Type B pancreatic cell (in vitro differentiated cells): ENCODE measurements at places on chromosomes 6 and 20.

GRCh38 chr6:41713159-41713649 is 22.2 kb downstream of the TFEB start:
- DNase-seq: no peak

DNA sequence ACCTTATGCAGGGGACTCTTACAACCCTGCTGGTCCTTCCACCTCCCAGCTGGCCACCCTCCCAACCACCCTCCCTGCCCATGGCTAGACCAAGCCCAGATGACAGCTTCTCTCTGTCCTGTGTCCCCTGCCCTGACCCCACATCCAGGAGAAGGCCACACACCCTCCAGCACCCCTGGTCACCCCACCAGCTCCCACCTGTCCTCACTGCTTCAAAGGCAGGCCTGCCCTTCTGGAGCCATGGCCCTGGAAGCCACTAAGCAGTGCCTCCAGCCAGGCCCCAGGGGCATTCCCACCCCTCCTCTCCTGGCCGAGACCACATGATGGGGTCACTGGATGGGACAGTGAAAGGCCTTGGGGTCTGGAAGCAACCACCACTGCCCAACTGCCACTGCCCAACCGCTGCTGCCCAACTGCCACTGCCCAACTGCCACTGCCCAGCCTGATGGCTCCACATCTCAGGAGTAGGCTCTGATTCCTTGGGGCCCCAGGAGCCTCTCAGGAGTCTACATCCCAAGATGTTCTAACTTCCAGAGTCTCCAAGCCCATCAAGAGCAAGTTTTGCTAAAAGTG is 30.5 kb downstream of the UBD start:
- DNase-seq: no peak

- DNase-seq: no peak
These were observed 14.6 kb upstream of the CST3 start for GRCh38 chr20:23652371-23652770.

GRCh38 chr6:132167929-132168892 is 217.0 kb upstream of the CCN2 start:
- DNase-seq: no peak

GRCh38 chr20:35653893-35654292 is 10.8 kb downstream of the CPNE1 start:
- DNase-seq: no peak

- no peak for DNase-seq
These were observed 59.6 kb downstream of the JARID2 start for GRCh38 chr6:15305496-15305895.

- no peak for DNase-seq
These were observed 45.2 kb upstream of the TFAP2A start for GRCh38 chr6:10460096-10460495.

DNA sequence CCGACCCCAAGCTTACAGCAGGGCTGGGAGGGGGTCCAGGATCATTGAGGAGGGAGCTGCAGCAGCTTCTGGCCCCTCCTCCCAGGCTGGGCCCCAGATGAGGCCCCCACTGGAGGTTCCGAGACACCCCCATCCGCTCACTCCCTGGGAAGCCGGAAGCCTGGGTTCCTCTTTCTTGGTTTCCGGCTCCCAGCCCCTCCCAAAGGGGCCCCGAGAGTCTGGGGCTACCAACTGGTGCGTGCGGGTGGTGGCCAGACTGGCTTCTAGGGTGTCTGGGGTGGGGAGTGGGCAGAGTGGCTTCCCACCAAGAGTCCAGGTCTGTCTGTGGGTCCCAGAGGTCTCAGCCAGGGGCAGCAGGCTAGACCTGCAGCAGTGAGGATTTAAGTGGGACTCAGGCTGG is 2.2 kb downstream of the RGS19 start:
- no peak for DNase-seq

- DNase-seq: no peak
These were observed 286.2 kb downstream of the DHX35 start for GRCh38 chr20:39248171-39248861.

DNA sequence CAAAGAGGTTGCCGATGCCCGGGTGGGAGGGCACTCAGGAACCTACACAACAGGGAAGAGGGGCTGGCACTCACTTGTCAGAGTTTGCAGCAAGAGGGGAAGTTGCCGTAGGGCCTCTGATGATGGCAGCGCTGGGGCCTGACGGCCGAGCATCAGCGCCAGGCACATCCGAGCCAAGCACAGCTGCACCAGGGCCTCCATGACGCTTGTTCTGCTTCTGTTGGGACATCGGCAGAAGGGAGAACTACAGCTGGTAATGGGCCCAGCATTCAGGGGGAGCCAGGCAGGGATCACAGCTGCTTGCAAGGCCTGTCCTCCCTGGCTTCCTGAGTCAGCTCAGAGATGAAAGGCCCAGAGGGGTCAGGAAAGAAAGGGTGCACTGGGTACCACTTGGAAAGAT is 367.7 kb downstream of the CDH4 start:
- no peak for DNase-seq

GRCh38 chr6:114419175-114419574 is 76.4 kb upstream of the HS3ST5 start:
- DNase-seq: no peak

GRCh38 chr20:35741892-35742740 is at the start of gene RBM39:
Gene RBM39 (minus strand): TSS chr20:35742260. CDS start chr20:35740874, 1,386 bp downstream.
- peak; percentile 99 for DNase-seq

- DNase-seq: no peak
These were observed 41.7 kb upstream of the PRELID3B start for GRCh38 chr20:59084041-59084850.

DNA sequence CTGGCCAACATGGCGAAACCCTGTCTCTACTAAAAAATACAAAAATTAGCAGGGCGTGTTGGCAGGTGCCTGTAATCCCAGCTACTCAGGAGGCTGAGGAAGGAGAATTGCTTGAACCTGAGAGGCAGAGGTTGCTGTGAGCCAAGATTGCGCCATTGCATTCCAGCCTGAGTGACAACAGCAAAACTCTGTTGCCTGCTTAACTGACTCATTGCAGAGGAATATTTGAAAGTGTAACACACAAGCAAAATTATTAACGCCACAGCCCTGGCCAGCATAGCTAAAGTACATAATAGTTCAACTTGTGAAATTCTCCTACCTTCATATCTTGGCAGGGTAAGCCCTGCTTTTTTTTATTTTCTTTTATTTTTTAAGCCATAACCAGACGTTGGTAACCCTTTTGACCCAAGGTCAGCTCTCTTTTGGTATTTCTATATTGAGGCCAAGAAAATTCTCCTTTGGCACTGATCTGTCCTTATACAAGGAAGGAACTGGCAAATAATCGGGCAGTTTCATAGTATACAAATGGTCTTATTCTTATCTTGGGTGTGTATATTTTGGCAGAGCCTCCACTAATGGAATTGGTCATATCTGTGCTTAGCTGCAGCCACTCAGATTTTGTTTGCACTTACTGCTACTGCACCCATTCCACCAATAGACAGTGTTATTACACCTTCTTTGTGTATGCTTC is 4.0 kb upstream of the ADGRF5 start:
- no peak for DNase-seq

DNA sequence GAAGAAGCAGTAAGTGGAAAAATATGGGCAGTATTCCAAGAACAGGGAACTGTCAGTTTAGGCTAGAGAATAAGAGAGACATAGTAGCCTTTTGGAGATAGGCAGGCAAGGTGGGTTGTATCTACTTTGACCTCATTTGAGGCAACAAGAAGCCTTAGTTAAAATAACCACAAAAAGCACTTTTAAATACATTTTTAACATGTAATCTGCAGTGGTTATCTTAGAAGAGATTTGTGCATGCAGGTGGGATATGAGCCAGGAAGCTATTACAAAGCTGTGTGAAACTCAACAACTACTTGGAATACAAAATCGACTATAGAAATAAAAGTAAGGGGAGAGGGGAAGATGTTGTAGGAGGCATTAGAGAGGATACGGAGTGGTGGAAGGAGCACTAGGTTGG is 143.7 kb upstream of the MCHR2 start:
- DNase-seq: no peak

GRCh38 chr20:49216991-49217578 is 2.1 kb upstream of the DDX27 start:
- peak; percentile 92 for DNase-seq

DNA sequence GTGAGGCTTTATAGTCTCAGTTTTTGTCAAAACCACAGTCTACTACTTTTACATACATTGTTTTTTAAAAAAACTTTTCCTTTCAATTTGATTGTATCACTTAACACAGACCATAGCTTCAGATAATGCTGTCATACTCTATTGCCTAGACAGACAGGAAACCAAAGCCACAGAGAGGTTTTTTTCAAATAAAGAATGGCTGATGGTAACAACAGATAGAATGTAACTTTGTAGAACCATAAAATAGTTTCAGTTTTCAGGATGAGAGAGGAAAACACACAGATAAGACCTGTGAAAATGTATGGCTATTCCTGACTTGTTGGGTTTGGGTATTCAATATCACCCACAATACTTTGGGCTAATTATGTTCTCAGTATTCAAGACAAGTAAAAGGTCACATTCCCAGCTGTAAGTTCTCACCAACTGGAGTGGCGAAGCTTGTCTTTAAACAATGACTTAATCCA is 94.0 kb downstream of the ADGRG6 start:
- DNase-seq: no peak

GRCh38 chr6:25628471-25629197 is 23.4 kb upstream of the SCGN start:
- DNase-seq: no peak

- DNase-seq: no peak
These were observed 163.4 kb downstream of the UBE3D start for GRCh38 chr6:82902290-82902689.

GRCh38 chr6:11224252-11224965 is 8.1 kb downstream of the NEDD9 start:
- no peak for DNase-seq

DNA sequence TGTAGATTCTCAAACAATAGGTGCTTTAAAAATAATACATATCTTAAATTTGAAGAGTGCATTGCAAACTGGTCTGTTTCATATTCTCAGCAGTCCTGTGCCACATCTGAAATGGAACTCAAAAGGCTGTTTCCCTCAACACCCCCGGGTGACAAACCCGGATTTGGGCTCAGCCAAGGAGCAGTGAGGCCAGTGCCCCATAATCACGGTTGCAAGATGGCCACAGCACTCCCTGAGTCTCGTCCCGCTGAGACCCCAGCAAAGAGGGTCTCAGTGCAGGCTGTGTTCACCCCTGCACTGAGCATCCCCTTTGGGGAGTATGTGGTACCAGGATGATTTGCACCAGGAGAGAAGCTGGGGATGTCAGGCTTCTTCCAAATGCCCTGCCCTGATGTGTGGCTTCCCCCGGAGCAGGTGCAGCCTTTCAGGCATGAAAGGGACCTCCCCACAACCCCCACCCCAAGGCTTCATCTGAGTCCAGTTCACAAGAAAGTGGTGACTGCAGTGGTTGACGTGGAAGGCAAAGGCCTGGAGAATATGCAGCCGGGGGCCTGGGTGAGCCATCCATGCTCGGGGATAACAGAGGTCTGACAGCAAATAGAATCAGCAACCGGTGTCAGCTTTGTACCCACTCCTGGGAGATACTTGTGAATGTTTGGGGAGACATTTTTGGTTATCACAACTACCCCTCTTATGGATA is 202.9 kb downstream of the SYNDIG1 start:
- DNase-seq: no peak

DNA sequence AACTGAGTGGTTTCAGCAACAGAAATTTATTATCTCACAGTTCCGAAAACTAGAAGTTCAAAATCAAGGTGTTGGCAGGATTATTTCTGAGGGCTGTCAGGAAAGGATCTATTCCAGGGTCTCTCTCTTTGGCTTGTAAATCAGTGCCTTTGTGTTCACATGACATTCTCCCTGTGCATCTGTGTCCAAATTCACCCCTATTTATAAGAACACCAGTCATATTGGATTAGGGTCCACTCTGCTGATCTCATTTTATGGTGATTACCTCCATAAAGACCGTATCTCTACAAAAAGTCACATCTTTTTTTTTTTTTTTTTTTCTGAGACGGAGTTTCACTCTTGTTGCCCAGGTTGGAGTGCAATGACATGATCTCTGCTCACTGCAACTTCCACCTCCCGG is 68.6 kb upstream of the MARCKS start:
- no peak for DNase-seq

DNA sequence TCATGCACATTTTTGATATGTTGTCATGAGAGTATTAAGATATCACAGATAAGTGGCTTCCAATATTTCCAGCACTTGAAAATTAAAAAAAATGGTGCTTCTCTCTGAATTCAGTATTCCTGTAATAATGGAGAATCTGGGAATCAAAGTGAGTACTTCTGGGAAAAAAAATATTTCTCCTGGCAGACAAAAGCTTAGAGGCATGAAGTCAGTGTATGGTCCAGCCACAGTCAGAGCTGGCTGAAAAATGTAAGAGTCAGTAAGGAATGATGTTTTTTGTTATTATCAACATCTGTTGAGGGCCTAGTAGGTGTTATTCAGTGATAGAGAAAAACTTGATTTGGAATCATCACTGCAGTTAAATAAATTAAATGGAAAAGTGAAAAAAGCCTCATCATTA is 3.2 kb upstream of the RFPL4B start:
- DNase-seq: no peak

GRCh38 chr6:128676456-128676855 is 156.1 kb upstream of the PTPRK start:
- no peak for DNase-seq

DNA sequence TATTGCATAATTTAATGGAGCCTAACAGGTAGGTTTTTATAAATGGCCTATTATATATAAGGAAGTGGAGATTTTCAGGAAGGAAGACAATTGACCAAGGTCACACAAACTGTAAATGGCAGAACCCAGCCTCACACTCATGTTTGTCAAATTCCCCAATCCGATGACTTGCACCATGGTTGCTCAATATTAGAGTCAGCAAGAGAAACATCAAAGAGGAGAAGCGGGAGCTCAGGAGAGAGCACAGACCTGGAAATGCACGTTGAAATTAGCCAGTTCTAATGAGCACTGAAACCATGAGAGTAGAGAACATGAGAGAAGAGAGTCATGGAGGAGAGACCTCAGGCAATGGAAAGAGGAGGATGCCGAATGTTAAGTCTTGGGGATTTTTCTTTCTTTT is 13.5 kb upstream of the MLIP start:
- DNase-seq: no peak

GRCh38 chr6:79232696-79233462 is 1.6 kb downstream of the HMGN3 start:
- DNase-seq: no peak

DNA sequence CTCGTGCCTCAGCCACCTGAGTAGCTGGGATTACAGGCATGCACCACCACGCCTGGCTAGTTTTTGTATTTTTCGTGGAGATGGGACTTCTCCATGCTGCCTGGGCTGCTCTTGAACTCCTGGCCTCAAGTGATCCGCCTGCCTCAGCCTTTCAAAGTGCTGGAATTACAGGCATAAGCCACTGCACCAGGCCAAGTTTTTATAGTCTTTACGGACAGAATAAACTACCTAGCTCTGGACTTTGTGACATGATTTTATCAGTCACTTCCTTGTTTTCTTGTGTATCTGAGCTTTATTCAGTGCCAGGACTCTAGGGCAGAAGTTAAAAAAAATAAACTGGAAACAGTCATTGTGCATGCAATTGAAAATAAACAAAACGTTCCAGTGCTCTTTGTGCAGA is 46.7 kb upstream of the RALGAPA2 start:
- DNase-seq: no peak
